ENCODE measurements at places on chromosomes 2 and 18.

DNA sequence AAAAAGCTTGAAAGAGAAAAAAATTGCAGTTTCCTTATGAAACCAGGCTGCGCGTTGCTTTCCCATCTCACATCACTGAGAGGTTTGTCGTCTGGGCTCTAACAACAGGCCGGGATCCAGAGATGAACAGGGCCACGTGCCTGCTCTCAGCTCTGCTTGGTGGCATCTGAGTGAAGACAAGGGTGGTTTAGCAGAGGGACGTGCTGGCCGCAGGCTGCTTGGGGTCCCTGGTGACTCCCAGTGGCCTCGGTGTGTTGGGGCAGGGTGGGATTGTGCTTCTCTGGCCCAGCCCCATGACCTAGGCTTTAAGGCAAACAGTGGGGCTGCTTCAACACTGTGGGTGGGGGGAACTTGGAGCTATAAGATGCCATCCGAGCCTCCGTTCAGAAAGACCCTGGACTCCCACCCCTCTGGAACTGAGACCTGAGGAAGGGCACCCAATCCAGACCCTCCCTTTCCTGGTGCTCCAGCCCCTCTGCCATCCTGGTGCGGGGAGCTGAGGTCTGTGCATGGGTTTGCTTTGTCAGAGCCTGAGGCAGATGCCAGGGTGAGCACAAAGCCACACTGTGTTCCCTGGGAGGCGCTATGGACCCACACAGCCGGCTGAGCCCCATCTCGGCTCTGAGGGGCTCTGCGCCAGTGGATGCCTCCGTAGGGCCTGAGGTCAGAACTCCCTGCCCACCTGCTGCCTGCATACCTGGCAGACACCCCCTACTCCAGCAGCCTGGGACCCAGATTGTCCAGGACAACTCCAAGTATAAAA, 18.4 kb upstream of the HPCAL1 start:
- DNase-seq = no peak

GRCh38 chr2:233353769-233354499, at the start of gene DGKD:
TSS of gene DGKD (plus strand) at chr2:233354494. CDS start at chr2:233354519, 25 bp downstream.
- peak; percentile 58 for DNase-seq

DNA sequence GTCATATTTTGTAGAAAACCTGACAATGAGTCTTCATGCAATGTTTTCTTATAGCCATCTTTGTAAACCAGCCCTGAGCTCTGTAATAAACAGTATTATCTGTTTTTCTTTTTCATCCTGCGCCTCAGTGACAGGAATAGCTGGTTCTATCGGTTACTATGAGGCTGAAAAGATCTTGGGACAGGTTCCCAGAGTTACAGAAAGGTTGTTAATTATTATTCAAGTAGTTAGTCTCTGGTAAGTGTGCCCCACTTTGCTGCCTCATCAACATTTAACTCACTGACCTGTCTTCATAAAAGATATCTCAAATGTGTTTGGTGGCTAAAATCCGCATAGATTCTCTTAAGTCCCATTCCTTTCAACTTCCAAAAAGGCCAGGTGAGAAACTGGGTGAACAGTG, 18.6 kb downstream of the ACAA2 start:
- DNase-seq = peak; percentile 9

GRCh38 chr2:195645413-195645812, 11.6 kb upstream of the SLC39A10 start:
- DNase-seq = no peak

DNA sequence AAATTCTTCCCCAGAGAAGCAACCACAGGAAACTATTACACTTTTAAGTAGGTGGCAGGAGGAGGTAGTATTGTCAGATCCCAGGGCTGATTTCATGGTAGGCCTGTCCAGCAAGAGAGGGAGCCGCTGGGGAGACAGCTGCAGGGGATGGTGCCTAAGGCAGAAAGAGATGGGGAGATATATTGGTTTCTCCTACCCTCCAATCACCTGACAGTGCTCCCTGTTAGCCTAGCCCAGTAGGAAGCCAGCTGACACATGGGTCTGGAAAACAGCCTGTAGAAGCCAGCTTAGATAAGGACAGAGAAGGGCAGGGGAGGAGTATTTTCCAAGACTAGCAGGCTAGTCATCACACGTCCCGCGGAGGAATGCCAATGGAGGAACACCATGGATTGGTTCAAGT, 8.2 kb upstream of the SPOPL start:
- no peak for DNase-seq

DNA sequence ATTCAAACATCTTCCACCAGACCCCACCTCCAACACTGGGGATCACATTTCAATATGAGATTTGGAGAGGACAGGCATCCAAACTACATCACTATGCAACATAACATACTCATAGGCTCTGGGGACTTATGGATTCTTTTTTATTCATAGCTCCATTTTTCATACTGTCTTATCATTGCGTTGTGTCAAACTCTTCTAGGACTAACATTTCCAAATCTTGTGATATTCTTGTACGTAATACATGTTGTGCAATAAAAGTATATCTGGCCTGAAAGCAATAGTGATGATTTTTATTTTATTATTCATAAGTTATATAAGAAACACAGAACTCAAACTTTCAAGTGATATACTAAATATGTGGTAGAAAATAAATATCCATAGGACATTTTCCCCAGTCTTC, 60.6 kb upstream of the ACTR3 start:
- DNase-seq = no peak

DNA sequence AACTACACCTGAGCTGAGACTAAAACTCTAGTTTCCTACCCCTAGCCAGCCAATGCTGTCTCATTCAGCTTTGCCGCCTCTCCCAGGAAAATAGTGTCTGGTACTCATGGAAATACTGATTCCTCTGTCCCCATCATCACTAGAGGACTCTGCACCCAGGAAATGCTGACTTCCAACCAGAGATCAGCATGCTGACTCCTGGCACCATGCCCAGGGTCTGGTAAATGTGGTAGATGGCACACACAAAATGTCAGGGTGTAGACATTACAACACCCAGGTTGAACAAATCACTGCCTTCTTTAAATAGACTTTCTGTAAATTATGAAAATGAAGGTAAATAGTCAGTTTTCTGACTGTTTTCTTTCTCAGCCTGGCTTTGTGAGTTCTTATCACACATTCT, 307.3 kb upstream of the CHAC2 start:
- DNase-seq = peak; percentile 35

DNA sequence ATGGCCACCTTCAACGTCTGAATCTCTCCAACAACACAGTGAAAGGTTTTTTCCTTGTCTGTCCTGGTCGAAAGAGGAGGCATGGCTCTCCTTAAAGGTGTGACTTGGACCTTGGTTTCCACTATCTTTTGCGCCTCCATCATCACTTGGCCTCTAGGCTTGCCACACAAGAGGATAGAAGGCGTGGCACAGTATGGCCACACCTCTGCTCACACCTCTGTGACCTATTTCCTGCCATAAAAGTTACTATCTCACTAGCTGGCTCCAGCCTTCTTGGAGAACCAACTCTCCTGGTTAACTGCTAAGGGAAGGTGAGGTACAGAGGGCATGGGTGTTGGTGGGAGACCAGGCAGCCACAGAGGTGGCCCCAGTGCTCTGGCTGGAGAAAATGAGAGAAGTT, 165.9 kb downstream of the UXS1 start:
- no peak for DNase-seq

DNA sequence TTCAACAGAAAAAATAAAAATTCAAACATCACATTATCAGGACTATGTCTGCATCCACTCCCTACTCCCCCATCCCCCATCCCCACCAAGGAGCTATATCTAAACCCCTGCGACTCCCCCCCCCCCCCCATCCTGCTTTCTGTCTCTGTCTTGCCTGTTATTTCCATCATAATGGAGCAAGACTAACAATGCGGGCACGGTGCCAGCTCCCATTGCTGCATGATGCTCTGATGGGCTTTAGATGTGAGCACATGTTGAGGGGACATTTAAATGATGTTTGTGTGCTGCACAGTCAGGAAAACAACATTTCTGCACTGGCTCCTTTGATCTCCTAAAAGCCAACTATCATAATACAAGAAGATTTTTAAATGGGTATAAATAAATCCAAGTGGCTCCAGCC, 644.2 kb upstream of the SETBP1 start:
- no peak for DNase-seq

DNA sequence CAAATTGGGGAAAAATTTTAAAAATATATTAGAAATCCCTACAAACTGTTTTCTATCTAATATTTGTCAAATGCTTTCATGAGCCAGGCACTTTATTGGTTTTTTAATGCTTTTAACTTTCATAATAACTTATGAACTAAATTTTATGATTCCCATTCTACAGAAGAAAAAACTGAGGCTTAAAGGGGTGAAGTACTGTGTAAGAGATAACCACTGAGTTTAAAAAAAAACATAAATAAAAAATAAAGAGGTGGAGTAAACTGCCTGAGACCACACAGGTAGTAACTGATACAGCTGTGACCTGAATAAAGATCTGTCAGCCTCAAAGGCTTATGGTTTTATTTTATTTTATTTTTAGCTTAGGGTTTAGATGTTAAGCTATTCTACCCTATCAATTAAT, 24.7 kb downstream of the PNPT1 start:
- DNase-seq = no peak

DNA sequence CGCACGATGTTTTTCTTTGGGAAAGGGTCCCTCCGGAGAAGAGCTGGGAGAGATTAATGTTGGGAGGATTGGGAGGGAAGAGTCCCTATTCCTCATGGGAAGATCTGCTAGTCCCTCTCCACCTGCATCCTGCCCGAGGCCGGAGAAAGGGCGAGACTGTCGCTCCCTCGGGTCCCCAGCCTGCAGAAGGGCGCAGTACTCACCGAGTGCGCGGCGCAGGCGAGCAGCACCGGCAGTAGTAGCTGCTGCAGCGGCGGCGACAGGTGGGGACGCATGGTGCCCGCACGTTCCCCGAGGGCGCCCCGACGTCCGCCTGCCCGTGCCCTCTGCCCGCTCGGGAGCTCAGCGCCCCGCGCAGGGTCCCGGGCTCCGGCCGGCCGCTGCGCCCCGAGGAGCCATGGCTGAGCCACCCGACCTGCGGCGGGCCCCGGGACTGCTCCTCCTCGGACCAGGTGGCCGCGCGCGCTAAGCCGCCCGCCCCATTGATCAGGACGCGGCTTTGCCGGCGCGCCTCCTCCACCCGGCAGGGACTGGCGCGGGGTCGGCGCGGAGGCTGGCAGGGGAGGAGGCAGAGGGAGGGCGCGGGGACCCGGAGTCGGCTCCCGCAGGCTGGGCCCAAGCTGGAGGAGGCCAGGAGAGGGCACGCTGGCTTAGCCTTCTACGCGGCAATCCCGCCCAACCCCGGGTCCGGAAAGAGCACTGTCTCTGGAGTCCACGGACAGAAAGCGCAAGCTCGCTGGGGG, at the start of gene SCTR:
SCTR (minus strand) TSS at position 532 of the 743 bp plus-strand sequence; CDS start at position 275, 257 bp downstream.
- DNase-seq = peak; percentile 21

DNA sequence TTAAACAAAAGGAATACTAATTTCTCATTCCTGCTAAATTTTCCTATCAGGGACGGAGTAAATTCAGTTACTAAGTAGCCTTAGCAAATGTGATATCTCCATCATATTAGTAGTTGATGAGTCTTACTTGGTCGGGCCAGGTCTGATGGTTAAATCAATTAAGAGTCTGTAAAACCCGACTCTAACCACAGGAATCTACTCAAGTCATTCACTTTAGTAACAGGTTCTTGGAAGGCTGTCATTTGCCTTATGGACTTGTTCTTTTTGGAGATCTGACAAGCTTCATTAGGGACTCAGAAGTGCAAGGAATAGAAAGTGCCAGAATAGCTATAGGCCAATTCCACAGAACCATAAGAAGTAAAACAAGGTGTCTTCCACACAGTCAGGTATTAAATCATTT, 119.0 kb downstream of the GCA start:
- no peak for DNase-seq

DNA sequence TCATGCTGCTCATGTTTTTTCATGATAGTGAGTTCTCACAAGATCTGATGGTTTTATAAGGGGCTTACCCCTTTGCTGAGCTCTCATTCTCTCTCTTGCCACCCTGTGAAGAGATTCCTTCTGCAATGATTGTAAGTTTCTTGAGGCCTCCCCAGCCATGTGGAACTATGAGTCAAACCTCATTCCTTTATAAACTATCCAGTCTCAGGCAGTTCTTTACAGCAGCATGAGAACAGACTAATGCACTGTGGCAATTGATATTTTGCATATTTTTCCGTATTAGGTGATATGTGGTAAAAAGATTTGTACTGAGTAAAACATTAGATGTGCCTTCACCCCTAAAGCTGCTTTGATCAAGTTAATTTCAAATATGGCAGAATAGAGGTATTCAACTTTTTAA, 48.8 kb downstream of the RAB27B start:
- peak; percentile 17 for DNase-seq

DNA sequence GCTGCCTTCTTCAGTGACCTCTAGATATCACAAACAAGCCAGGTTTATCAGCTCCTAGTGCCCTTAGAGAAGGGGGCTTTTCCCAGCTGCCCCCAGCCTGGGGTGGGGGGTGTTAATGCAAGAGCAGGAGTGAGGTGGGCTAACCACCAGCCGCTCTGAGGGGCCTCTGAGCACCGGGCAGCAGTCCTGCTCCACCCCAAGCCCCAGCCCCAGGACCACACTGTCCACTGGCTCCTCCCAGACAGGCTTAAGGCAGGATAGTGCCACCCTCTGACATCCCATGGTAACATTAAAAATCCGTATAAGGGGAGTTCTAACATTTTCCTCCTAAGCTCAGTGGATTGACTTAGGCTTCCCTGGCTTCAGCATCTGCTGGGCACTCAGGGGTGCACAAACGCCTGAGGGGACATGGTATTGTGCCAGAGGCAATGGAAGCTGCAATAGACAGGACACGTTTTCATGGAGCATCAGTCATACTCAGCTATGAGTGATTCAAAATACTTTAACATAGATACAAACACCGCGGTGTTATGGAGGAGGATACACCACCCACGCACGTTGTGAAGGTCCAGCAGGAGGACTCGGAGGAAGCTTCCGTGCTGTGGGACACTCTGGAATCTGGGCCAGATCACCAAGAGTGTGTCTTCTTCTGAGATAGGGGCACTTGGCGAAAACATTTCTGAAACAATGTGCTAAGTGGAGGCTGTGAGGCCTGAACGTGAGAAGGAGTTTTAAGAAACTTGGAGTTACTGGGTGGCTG, 112.7 kb upstream of the EPC2 start:
- no peak for DNase-seq

DNA sequence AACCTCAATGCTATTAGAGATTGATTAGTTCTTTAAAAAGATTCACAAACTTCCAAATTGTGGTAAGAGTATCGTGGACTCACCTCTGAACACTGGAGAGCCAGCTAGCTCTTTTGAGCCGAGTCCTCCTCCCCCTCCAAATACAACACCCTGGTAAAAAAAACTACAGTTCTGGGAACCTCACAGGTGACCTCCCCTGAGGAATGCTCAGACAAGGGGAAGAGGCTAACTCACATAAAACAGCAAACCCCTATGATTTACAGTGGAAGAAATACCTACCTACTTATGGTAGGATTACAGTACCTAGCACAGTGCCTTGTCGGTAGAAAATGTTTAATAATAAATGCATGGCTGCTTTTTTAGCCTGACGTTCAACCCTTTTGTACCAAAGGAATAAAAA, 8.4 kb downstream of the ZNF24 start:
- peak; percentile 47 for DNase-seq

GRCh38 chr2:150520033-150520432, 32.6 kb upstream of the RND3 start:
- no peak for DNase-seq

DNA sequence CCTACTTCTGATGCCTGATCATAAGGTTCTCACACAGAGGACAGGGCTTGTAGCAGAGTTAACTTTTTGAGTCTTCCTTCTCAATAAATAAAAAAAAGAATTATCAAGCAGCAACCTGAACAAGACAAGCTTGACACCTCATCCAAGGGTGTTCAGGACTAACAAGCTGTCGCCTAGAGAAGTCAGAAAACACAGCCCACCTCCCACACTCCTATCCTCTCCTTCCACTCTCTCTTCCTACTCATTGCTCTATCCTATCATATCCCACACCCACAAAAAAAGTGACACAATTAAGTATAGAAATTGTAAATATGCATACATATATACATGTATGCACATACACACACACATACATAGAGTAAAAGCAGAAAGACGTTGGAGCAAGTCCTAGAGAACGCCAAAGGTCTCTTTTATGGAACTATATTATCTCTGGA, 5.4 kb downstream of the NBAS start:
- no peak for DNase-seq

All from kidney tubule cell (primary cell).